ENCODE measurements at places on chromosomes 2 and 18.
A peak's percentile ranks its signal among the peaks of the same experiment; 100 is the strongest.

DNA sequence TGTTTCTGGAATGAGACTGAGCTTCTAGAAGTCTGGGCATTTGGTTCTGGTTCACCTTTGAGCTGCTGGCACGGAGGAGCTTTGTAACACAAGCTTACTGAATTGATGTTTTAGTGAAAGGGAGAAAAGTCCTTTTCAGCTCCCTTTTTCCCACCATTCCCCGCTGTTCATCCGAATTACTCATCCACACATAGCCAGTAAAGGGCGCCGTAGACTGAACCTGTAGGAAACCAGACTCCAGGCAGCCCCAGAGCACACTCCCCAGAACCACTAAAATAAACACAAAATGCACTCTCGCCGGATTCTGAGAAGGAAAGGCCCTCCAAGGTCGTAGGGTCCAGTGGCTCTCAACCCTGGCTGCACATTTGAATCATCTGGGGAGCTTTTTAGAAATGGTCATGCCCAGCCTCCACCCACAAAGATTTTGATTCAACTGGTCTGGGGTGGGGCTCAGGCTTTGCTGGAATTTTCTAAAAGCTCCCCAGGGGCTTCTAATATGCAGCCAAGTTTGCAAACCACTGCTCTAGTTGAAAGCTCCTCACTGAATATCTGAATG, 29.6 kb downstream of the TCF7L1 start:
- no peak for DNase-seq

DNA sequence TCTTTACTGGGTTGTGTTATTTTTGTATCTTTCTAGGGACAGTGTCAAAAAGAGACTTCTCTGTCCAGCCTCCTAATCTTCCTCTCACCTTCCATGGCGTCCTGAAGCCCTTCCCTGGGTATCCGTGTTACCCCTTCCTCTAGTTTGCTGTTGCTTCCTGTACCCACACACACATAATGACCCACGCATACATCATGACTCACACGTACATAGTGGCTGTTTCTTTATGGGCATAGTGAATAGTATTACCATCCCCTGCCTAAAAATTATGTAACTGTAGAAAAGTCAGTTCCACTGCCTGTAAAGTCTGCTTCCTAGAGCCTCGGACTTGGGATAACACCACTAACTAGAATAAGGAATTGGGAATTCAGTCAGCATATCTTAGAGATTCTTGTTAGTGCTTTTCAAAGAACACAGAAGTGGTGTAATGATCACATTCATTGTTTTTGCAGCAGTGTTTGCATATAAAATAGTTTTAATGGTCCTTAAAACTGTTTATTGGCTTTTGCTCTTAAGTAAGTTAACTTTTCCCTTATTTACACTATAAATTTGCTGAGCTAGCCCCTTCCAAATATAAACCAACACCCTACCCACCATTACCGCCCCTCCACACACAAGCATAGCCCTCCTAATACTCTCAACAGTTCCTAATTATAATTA, 308.4 kb upstream of the RAB12 start:
- DNase-seq, result no peak

DNA sequence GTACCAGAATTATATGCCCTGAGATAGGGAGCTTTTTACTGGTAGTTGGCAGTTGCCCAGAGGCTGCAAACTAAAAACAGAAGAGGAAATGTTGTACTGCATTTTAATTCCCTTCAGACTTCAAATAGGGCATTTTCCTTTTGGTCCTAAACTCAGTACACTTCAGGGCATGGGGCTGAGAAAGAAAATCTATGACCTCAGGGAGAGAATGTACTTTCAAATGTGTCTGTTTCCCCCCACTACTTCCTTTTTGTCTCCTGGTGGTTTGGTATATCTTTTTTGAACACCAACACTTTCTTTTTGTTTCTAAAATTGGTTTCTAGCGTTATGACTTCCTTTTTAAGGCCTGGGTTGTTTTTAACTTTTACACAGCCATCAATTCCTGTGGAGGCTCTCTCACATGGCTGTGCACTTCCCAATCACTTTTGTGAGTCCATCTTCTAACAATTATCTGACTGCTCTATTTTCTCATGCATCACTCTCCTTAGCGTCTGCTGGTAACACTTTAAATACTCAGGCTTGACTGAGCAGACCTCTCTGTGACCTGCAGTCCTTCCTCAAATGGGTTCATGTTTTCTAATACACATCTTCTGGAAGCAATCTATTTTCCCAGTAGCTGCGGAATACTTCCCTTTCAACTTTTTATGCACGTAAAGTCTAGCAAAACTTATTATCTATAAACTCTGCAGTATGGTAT, 596.0 kb downstream of the LRP1B start:
- DNase-seq, result no peak

DNA sequence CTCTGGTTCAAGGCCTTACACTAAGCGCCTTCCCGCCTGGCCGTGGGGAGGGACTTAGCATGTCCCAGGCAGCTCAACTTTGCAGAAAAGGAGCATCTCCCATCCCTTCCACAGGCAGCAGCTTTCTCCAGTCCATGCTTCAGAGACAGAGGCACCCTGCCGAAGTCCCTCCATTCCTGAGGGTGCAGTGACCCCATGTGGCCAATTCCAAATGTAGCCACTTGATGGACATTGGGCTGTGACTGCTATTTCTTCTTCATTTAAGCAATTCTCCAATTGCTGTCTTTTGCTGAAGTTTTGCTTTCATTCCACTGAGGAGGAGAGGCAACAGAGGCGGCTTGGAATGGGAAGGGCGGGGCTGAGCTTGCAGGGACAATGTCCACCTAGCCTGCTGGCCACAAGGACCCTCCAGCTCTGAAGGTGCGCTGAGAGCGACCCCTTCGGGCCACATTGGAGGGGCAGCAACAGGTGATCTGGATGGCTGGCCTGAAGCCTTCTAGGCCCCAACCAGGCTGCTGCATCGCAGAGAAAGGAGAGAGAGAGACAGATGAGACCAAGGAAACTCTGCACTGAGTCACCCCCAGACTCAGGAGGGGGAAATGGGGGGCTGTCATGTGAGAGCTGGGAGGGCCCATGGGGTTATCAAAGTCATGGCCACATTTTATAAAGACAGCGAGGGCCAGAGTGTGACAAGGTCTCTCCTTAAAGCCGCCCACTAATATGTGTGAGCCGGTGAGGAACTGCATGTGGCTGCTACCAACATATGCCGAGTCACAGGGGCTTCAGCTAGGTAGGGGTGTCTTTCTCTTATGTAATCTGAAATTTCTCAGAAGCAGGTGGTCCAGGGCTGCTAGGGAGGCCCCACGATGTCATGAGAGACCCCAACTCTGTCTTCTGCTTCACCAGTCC, 61.3 kb downstream of the LONRF2 start:
- DNase-seq, result peak; percentile 17

GRCh38 chr2:188880740-188881139, 93.4 kb upstream of the COL3A1 start:
- DNase-seq, result no peak

GRCh38 chr2:202821206-202822160, 50.1 kb downstream of the ICA1L start:
- DNase-seq, result no peak

GRCh38 chr2:216743781-216744180, 48.4 kb upstream of the IGFBP5 start:
- DNase-seq, result no peak

DNA sequence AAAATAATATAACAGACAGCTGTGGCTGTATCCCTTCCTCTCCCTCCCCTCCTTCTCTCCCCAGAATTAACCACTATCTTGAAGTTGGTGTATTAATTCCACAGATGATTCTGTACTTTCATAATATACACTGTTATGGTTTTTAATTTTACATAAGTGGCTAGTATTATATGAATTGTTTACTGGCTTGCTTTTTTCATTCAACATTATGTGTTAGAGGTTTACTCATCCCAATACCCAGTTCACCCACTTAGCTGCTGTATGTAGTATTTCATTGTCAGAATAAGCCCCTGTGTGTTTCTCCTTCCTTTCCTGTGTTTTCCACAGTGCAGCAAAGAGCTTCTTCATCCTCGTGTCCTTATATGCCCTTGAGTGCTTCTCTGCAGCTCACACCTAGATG, 75.6 kb upstream of the B3GNT7 start:
- no peak for DNase-seq

DNA sequence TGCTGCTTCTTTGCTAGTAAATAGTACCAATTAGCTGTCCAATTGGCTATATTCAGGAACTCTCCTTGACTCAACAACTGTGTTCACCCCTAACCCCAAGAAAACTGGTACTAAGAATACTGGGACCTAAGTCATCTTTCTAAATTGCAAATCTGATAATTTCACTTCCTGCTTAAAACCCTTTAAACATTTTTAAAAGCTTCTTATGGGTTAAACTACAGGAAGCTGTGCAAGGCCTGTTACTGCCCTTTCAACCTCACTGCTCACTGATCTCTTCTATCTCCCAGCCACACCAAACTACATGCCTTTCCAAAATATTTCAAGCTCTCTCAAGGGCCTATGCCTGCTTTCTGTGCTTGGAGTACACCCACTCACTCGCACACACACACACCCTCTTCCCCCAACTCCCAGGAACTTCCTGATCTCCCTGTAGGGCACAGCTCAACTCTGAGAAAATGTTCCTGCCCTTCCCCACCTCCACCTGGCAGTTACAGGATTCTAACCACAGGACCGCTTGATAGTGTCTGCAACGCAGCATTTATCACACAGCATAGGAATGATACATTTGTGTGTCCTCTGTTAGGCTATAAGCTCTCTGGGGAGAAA, 6.7 kb downstream of the LMAN1 start:
- no peak for DNase-seq

GRCh38 chr2:397521-397920, 109.6 kb upstream of the ALKAL2 start:
- DNase-seq, result no peak

DNA sequence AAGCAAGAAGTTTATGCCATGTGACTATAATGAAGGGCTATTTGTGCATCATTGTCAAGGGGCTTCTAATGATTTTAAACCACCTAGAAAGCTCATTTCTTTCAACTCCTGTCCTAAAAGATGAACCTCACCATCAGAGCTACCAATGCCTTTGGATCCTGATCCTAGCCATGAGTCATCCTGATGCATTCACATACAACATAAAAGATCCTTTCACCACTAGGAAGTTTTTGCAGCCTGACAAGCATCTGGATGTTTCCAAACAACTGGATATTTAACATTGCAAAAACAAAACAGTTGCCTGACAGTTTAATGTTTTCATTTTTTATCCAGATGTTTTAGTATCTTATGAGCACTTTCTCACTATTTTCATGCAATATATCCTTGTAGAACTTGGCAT, 425.3 kb downstream of the MBD2 start:
- DNase-seq, result no peak

DNA sequence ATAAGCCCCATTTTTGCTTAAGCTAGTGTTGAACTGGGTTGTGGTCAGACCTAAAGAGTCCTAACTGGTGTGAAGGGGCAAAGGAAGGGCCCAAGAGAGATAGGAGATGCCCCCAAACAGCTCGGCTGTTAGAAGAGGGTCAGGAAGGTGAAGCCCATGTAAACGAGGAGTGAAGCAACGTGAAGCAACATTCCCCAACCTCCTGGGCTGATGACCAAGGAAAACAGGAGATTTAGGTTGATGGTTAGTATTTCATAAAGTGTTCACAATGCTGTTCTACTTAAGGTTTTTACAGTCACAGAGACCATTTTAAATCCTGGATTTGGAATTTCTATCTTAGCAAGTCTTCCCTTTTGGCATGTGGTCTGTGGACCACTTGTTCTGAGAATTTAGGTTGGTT, 144.0 kb upstream of the SERPINE2 start:
- DNase-seq, result no peak

DNA sequence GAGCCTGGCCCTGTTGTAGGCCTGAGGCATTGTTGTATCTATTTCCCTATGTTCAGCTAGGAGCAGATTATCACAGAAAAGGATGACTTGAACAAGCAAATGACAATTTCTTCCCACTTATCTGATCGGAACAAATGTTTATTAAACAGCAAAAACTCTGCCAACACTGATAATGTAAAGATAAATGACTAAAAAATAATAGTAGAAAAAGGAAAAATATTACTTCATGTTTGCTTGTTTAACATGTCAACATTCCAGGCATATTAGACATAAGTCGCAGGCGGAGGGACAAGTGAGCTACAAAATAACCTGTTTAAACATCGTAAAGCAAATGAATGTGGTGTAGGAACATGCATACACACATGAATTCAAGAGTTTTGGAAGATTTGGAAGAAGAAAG, 257.9 kb downstream of the TMX3 start:
- no peak for DNase-seq

- no peak for DNase-seq
Measured at GRCh38 chr2:160156100-160156499, 44.0 kb downstream of the ITGB6 start.

GRCh38 chr2:156219491-156220100, 112.9 kb downstream of the NR4A2 start:
- no peak for DNase-seq

- no peak for DNase-seq
Measured at GRCh38 chr18:63619661-63620060, 24.4 kb downstream of the SERPINB4 start.

GRCh38 chr18:57951999-57952774, 91.8 kb upstream of the NEDD4L start:
- no peak for DNase-seq

GRCh38 chr2:108621687-108622681, 87.7 kb downstream of the LIMS1 start:
- no peak for DNase-seq

- DNase-seq, result no peak
Measured at GRCh38 chr2:100718065-100718629, 101.8 kb upstream of the NPAS2 start.

DNA sequence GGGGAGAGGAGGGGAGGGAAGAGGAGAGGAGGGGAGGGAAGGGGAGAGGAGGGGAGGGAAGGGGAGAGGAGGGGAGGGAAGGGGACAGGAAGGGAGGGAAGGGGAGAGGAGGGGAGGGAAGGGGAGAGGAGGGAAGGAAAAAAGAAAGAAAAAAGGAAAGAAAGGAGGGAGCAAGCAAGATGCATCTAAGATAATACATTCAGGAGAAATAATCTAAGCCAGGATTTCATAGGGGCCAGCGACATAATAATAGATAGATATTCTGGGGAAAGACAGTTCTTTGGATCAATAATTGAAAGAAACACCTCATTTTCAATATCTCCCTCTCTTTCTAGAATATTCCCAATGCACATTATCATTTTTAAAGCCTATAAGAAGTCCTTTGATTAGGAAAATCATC, 328.9 kb upstream of the ID2 start:
- no peak for DNase-seq

GRCh38 chr2:154710685-154711084, 12.2 kb downstream of the KCNJ3 start:
- DNase-seq, result no peak

DNA sequence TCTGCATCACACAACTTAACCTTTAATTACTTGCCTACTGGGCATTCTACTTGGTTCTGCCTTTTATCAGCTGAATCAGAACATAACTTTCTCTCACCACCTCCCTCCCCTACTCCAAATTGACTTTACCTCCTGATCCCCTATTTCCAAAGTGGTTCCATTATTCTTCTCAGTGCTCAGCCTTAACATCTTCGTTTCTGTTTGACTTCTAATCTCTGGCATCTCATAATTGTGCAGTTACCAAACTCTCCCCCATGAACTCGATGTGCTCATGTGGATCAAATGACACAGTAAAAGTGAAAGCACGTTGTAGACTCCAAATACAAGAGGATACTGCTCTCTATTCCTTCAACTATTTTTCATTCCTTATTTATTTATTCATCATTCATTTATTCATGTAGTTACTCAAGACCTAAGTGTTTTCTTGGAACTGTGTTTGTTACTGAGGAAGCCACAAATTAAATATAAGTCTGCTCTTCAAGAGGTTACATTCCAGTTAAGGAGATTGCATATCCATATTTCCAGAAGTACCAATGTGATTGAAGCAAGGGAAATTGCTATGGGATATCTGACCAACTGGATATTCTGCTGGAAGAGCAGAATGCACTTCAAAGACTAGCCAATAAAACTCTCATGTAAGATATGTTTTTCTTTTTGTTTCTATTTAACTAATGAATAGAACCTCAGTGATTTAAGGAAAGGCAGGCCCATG, 158.8 kb downstream of the TMEFF2 start:
- DNase-seq, result no peak
